Activated T-helper 2 cell treated with anti-CD3 and anti-CD28 coated beads, Interferon-gamma antibody, Interleukin-2, Interleukin-4, amounts not matched to agents 10 μg/mL and 5 μg/mL and 100 μg/mL, durations not matched to agents 14 hours and 24 hours and 36 hours (primary cell): ENCODE measurements at places on chromosomes 16 and 17. TPM values are rescaled to one million over a fixed set of nuclear protein-coding genes. Genes with fewer than 3 reads are reported as not detected.

RNF222 gene
- not detected in 2 replicates for total RNA-seq

PIPOX gene
- 2.0 and 2.8 TPM in 2 replicates for total RNA-seq

RNF166 gene
- total RNA-seq: 39.9 and 52.1 TPM in 2 replicates

OR1F1 gene
- not detected in 2 replicates for total RNA-seq

NAGS gene
- total RNA-seq: 0.28 and 0.82 TPM in 2 replicates

SLFN14 gene
- total RNA-seq: not detected in 2 replicates

TMEM98 gene
- total RNA-seq: 18.8 and 19.3 TPM in 2 replicates

C1QTNF1 gene
- total RNA-seq: not detected in 2 replicates

KREMEN2 gene
- 0.09 TPM in 1 of 2 replicates, not detected in the other for total RNA-seq

- no peak for DNase-seq
These were observed 203.9 kb downstream of the CEP112 start for GRCh38 chr17:65987988-65988387.

DNA sequence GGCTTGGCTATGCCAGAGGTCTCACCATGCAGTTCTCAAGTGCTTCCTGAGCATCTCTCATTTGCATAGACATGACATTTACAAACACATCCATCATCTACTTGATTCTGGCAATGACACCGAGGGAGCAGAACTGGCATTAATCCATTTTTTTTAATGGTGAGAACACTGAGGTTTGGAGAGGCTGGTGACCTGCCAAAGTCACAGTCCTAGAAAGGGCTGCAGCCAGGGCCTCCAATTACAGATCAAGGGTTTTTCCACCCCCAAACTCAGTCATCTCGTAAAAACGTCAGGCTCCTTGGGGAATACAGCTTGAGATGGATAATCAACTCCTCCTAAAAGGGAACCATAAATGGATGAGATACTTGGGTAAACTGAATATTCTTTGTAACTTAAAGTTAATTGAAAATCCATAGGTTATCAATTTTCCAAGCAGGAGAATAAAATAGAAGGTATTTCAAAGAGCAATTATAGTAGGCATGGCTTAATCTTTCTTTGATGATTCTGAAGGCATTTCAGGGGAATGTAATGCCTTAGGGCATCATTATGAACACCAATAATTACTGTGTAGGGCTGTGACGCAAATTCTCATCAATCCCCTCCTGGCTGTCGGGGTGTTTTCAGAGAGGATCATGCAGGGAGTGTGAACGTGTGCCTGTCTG is 9.4 kb upstream of the MEOX1 start:
- no peak for DNase-seq

DNA sequence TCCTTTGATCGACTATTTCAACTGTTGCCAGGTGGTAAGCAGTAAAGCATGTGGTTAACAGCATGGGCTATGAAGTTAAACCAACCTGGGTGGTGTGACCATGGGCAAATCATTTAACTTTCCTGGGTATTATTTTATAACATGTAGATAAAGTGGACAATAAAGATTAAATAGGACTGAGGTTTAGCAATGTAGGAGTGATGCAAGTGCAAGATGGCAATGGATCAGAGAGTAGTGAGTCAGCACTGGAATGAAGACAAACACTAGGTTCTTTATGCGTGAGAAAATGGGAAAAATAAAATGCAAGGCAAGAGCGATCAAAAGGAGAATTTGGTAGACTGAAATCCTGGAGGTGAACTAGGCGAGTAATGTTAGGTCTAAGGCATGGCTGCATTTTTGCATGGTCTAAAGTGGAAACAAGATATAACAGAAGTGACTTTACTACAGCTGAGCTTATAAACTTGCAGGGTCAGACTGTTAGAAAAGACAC is 222.4 kb upstream of the AXIN2 start:
- DNase-seq: no peak

- no peak for DNase-seq
These were observed 217.6 kb upstream of the CA10 start for GRCh38 chr17:52376137-52376536.

DNA sequence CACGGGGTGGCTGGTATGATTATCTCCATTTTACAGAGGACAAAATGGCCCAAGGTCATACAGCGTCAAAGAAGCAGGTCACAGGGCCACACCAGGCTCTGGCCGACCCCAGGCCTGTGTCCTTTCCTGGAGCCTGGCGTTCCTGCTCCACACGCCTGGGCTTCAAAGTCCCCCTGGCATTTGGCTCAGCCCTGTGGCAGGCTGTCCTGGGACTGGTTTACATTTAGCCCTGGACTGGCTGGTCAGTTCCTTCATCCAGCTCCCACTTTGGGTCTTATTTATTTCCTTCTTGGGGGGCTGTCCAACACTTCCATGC is 15.3 kb downstream of the TBX2 start:
- DNase-seq: no peak

DNA sequence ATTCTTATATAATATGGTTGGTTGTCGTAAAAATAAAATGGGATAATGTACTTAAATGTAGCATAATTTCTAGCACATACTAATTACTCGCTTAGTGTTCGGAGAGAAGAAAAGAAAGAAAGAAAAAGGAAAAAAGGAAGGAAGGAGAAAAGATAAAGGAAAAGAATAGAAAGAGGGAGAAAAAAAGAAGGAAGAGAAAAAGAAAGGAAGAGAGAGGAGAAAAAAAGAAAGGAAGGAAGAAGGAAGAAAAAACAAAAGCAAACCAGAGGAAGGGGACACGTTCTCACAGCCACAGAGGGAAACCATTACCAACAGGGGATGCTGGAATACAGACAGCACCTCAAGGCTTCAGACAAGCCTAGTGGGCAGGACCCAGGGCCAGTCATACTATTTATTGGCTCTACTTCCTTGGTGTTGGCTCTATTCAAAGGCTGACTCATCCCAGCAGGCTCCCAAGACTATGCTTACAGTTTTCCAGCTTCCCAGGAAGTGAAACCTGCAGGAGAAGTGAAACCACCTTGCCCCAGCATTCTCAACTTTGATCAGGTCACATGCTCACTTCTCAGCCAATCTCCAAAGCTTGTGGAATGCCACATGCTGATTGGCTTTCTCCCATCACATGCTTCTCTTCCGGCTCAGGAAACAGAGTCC is 273.5 kb upstream of the IRX5 start:
- DNase-seq: no peak

DNA sequence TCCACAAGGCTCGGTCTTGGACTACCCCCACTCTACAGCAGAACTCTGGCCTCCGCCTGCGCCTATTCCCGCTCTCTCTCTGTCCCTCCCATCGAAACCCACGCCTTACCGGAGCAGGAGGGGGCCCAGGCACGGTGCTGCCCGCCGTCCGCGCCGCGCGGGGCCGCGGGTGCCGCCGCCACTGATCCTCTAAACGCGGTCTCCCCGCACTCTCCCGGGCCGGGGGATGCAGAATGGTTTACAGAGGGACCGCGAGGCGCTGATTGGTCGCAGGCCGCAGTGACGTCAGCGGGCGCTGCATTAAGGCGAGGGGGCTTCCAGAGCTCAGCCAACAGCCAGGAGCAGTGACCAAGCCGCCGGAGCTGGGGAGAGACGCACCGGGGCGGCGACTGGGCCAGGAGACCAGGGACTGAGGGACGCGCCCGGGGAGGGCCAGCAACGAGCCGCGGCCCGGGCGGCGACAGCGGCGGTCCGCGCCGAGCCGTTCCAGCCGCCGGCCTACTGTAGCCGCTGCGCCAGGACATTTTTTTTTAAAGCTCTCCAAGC is 747 bp upstream of the LHX1 start:
- DNase-seq: no peak

DNA sequence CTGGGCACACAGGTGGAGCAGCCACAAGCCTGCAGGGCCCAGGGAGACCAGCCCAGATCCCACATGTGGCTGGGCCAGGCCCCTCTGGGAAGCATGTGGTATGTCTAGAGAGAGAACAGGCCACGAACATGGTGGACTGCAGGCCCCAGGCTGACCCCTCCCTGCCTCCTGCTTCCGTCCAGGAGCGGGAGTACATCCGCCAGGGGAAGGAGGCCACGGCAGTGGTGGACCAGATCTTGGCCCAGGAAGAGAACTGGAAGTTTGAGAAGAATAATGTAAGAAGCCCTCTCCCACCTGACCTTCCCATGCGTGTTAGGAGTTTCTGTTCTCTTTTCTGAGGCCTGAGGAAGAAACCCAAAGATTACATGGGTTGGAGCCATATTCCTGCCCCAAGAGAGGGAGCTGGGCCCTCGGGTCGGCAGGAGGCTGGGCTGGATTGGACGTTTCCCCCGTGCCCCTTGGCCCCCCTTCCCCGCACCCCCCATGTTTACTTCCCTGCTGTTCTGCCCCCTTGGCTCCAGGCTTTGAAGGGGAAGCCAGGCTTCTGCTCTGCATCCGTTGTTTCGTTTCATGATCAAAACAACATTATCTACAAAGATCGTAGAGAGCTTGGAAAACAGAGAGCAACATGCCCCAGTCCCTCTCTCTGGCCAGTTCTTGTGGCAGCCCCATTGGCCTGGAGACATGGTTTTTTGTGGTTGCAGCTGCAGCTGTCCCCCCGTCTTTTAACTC is 5.7 kb upstream of the TCAP start:
- no peak for DNase-seq

DNA sequence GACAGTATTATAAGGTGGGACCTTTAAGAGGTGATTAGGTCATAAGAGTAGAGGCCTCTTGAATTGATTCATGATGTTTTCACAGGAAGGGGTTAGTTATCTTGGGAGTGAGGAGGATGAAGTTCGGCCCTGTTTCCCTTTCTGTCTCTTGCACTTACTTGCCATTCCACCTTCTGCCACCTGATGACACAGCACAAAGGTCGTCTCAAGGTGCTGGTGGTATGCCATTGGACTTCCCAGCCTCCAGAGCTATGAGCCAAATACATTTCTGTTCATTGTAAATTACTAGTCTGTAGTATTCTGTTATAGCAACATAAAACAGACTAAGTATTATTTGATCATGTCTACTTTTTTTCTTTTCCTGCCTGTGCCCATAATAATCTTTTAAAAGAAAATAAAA is 23.5 kb downstream of the CHD9 start:
- no peak for DNase-seq

- DNase-seq: no peak
These were observed 8.8 kb downstream of the PMM2 start for GRCh38 chr16:8806272-8806983.

- no peak for DNase-seq
These were observed 33.4 kb upstream of the USP22 start for GRCh38 chr17:21076242-21076641.

GRCh38 chr16:12182212-12182611 is 205.7 kb downstream of the SNX29 start:
- DNase-seq: no peak

DNA sequence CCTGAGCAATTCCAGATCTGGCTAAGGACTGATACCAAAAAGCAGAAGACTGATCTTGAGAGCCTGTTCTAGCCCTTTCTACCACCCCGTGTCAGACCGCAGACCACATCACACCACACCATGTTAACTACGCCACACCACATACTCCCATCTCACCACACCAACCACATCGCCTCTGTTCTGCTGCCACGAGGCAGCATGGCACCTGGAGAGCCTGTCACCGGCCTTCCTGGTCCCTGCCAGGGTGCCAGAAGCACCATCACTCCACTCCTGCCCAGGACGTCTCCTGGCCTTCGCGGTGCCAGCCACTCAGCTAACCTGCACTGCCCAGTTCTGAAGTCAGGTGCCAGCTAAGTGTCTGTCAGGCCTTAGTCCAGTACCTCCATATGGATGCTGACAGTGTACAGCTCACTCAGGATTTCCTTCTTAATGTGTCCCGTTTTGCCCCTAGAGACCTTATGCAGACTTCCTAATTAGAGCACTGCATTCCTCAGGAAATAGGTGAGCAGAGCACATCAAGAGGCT is 37.2 kb upstream of the BCAR1 start:
- peak; percentile 57 for DNase-seq

- no peak for DNase-seq
These were observed 64.1 kb downstream of the PLCG2 start for GRCh38 chr16:81843243-81843582.

GRCh38 chr17:43853546-43853945 is 6.6 kb downstream of the CD300LG start:
- DNase-seq: no peak

DNA sequence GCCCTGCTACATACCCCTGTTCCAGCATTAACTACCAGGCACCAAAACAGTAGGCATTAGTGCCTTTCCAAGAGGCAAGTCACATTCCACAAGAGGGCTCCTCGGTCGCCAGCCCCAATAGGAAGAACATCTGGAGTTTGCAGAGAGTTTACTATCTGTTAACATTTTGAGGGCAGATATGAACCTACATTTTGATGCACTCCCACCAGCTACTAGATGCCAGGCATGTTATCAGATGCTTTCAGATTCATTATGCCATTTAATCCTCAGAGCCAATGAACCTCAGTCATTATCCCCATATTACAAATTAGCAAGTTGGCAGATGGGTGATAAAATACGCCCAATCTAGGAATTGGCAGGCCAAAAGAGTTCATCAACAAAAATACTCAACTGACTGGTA is 4.2 kb upstream of the CMTM2 start:
- no peak for DNase-seq

DNA sequence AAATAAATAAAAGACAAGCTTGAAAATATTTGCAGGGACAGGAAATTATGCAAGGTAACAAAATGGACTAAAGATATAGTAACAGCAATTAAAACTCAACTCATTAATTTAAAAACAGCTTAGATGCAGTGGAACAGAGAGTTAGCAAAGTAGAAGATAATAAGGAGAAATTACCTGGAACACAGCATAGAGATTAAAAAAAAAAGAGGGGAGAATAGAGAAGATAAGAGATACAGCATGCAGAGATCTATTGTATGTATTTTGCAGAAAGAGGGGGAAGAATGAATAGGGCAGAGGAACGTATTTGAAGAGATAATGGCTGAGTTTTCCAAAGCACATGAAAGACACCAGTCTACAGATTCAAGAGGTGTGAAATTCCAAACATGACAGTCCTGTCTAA is 8.4 kb upstream of the PIPOX start:
- no peak for DNase-seq

- no peak for DNase-seq
These were observed 396.3 kb downstream of the SLC39A11 start for GRCh38 chr17:72696156-72696555.

GRCh38 chr17:74372426-74372825 is 5.1 kb downstream of the GPR142 start:
- no peak for DNase-seq
